ENCODE measurements at places on chromosomes 1 and 21.

- no peak for DNase-seq
Measured at GRCh38 chr1:209766051-209766450, 10.2 kb downstream of the TRAF3IP3 start.

DNA sequence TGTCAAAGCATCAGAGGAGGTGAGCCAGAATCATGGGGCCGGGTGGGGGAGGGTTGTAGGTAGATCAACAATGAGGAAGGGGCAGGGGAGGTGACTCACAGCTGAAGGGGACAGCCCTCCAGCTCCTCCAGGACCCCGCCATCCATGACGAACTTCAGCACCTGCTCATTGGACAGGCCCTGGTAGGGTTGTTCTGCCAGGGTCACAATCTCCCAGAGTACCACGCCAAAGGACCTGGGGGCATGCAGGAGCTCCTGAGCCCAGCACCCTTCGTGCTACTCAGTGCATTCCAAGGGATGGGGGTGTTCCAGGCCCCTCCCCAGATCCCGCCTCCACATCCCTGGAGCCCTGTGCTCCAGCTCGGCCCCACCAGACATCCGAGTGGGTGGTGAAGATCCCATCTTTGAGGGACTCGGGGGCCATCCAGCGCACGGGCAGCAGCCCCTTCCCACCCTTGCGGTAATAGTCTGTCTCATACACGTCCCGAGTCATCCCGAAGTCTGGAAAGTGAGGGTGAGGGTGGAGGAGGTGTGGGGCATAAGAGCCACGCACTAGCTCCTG is 17.5 kb downstream of the INSRR start:
- DNase-seq: no peak

DNA sequence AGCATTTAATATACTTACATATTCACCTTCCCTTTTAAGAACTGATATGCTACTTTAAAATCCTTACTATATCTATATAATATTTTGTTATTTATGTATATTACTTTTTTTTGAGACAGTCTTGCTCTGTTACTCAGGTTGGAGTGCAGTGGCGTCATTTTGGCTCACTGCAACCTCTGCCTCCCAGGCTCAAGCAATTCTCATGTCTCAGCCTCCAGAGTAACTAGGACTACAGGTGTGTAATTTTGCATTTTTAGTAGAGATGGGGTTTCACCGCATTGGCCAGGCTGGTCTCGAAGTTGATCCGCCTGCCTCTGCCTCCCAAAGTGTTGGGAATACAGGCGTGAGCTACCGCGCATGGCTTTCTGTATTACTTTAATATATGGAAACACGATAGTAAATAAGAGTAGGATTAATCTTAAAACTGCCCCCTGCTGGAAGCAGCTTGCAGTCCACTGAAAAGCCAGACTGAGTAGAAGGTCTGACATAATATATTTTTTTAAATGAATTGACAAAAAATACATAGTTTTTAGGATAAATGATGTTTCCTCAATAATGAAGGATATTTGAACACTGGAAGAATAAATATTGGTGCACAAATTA is 24.4 kb downstream of the RCAN3 start:
- DNase-seq: peak; percentile 46

DNA sequence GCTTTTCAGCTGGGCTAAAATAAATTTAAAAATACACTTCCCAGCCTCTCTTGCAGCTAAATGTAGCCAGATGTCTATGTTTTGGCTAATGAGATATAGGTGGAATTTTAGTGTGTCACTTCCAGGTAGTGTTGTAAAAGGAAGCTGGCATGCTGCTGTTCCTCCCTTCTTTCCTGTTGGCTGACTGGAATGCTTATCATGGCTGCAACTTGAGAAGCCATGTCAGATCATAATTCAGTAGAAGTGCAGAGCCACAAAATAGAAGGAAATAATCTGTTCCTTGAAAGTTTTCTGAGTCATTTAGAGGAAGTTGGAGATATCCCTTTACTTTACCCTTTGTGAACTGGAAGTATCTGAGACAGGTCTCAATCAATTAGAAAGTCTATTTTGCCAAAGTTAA is 10.9 kb upstream of the RBM15 start:
- no peak for DNase-seq

- no peak for DNase-seq
Measured at GRCh38 chr1:178094739-178095645, 1.1 kb downstream of the RASAL2 start.

DNA sequence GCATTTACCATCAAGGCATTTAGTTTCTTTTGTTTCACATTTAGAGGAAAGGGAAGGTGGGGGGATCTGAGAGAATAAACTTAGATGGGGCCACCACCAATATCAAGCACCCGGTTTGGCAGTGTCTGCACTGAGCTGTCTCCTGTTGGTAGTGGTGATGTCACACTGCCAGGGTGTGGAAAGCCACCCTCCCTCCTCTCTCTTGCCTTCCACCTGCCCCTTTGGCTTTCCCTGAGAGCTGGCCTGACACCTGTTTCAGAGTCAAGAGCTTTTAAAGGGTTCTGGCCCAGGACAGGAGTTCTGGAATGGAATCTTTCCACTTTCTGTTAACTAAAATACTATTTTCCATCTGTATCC is 13.4 kb downstream of the ATF3 start:
- no peak for DNase-seq

DNA sequence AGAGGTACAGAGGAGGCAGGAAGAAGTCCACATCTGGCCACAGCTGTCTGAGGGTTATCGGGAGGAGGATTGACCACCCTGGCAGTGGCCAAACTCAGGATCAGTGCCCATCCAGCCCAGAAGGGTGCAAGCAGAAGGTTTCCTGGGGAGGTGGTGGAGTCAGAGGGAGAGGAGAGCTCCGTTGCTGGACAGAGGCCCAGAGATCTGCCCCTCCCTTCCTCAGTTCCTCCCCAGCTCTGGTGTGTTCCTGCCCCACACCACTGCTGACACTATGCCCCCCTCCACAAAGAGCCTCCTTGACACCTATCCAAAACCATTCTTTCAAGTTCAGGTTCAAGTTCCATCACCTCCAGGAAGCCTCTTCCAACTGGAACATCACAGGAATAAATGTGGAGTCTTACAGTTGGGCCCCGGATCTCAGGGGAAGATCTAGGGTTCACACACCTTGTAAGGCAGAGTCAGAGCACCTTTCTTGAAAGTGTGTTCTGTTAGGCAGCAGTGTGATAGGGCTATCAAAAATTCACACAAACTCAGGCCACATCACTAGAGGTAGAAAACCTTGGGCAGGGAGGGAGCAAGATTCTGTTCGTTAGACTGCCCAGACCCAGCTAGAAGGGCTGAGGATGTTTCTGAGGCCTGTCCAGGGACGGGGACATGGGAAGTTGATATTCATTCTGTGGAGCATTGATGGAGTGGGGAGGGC is 7.4 kb downstream of the LDLRAD1 start:
- DNase-seq: no peak

DNA sequence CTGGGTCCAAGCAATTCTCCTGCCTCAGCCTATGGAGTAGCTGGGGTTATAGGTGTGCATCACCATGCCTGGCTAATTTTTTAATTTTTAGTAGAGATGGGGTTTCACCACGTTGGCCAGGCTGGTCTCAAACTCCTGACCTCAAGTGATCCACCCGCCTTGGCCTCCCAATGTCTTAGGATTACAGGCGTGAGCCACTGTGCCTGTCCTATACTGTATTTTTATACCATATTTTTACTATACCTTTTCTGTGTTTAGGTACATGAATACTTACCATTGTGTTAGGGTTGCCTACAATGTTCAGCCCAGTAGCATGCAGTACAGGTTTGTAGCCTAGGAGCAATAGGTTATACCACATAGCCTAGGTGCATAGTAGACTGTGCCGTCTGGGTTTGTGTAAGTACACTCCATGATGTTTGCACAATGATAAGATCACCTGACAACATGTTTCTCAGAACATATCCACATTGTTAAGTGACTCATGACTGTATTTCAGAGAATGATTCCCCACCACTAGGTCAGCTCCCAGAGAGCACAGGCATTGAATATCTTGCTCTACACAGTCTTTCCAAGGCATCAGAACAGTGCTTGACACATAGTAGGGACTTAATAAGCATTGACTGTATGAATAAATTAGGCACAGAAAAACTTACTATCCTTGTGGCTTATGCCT is 6.0 kb upstream of the CITED4 start:
- DNase-seq: no peak

GRCh38 chr21:39346206-39346605 is 2.7 kb downstream of the HMGN1 start:
- DNase-seq: no peak

GRCh38 chr1:64320922-64321614 is 117.6 kb downstream of the UBE2U start:
- DNase-seq: no peak

DNA sequence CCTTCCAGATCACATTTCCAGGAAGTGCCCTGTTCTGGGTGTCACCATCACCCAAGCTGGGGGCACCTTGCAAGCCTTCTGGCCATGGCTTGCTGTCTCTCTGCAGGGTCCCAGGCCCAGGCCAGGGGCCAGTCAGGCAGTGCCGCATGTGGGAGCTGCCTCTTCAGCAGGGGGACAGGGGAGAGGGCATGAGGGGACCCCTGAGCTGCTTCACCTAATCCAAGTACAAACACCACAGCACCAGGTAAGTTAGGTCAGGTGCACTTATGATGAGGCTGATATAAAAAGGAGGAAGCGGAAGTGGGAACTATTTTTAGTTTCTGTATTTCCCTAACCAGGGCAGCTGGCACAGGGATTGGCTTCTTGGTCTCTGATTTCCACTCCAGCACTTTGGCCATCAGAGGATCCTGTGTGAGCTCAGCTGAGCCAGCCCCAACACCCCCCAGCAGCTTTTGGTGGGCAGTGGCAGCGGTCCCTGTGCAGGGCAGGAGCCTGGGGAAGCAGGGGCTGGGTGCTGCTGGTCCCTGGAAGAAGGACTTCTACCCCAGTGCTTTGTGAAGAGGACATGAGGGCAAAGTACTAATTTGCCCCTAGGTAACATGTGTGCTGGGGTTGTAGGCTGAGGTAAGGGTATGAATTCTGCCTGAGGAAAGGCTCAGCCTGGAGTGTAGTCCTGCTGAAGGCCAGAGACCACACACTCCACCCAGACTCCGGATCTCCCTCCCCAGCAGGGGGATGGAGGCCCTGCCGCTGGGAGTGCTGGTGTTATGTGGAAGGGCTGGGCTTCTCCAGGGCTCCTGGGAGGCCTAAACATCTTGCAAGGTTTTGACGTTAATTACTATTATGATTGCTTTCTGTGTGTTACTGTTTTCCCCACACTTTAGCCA is 3.3 kb upstream of the PCBP3 start:
- no peak for DNase-seq

GRCh38 chr1:181482521-181483284 is 614 bp upstream of the CACNA1E start:
- peak; percentile 6 for DNase-seq

DNA sequence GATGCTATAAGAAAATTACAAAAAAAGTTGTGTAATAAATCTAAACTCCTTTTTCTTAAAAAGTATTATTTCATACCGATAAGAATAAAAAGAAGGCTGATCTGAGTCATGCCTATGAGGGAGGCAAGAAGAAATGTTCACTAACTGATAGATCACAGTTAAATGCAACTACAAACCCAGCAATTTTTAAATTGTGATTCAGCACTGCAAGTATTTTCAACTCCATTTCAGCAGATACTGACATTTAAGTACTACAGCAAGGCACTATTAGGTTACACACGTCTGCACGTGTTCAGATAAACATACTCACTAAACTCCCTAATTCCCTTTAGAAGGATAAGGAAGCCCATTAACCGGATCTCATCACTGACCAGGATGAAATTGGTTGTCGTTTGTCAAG is 213.3 kb upstream of the ZRANB2 start:
- no peak for DNase-seq

GRCh38 chr1:39182804-39183203 is 21.7 kb upstream of the MACF1 start:
- no peak for DNase-seq

DNA sequence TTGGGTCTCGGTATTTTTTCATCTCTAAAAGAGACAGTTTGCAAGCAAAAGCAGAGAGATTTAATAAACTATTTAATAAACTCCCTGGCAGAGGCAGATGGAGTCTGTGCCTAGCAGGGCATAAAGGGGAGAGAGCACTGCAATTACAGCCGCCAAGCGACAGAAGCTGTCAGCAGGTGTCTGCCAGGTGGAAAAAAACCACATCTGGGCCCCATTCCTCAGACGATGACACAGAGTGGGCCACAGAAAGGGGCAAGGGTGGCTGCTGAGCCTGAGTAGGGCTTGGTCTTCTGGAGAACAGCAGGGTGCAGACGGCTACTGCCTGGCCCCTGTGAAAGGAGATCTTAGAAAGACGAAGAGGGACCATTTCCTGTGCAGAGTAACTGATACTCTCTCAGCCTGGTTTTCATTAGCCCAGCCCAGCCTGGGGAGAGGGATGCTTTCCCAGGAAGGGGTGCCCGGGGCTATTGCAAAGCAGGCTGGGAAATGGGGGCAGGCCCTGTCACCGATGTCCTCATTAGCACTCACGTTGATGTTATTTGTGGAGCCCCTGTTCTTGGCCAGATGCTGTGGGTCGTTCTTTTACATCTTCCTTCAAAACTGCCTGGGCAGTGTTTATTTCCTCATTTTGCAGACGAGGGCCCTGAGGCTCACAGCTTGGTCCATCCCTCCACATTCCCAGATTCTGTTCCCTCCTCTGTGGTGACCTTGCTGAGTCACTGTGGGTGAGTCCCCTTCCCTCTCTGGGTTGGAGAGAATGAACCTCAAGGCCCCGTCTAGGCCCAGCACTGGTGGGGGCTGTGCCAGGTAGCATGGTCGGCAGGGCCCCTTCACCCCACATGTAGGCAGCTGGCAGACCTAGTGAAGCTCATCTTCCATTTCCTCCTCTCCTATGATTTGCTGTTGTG is 472.7 kb downstream of the PTPRU start:
- DNase-seq: no peak

DNA sequence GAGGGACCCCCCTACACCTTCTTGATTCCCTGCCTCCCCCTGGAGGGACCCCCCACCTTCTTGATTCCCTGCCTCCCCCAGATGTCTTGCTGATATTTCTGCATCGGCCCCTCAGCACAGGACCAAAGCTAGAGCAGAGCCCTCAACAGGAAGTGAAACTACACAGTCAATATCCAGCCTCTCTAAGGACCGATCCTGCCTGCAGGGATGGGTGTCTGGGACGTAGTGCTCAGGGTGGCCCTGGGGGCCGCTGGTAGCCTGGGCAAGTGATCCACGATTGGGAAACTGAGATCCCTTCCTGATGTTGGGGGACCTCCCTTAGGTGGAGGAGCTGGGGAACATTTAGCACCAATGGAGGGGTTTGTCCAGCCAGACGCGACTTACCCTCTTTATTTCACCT is 3.9 kb upstream of the LEFTY2 start:
- DNase-seq: no peak

DNA sequence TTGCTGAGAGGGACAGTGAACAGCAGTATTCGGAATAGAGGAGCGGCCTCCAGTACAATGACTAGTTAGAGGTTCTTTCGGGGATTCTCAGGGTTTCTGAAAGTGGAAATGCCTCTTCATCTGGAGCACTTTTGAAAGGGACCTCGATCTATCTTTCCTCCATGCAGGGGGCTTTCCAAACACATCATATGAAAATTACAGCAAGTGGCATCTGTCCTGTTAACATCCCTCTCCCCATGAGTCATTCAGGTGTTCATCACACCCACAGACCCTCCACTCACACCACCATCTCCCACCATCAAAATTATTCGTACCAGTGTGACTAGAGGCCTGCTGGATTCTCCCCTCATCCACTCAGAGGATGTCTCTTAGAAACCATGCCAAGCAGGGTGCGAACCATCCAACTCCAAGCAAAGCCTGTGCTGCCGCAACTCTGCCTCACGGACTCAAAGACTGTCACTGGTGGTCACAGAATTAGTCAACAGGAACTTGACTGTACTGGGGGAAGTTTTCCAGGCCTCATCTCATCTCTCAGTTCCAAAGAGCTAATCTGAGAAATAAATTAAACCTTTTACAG is 211.1 kb downstream of the MRPL39 start:
- peak; percentile 58 for DNase-seq

GRCh38 chr1:51002516-51002915 is 32.5 kb downstream of the CDKN2C start:
- DNase-seq: no peak

- DNase-seq: no peak
Measured at GRCh38 chr1:51552929-51553807, 34.1 kb upstream of the EPS15 start.

Data from activated CD4-positive, alpha-beta T cell treated with anti-CD3 and anti-CD28 coated beads for 24 hours (primary cell).